Activated T-helper 9 cell treated with anti-CD3 and anti-CD28 coated beads, Interleukin-2, amount 50 U/mL, for 16 hours (primary cell): ENCODE measurements at places on chromosomes 7 and 10.

- DNase-seq = no peak
Observed at GRCh38 chr7:13946181-13946580, 43.3 kb downstream of the ETV1 start.

DNA sequence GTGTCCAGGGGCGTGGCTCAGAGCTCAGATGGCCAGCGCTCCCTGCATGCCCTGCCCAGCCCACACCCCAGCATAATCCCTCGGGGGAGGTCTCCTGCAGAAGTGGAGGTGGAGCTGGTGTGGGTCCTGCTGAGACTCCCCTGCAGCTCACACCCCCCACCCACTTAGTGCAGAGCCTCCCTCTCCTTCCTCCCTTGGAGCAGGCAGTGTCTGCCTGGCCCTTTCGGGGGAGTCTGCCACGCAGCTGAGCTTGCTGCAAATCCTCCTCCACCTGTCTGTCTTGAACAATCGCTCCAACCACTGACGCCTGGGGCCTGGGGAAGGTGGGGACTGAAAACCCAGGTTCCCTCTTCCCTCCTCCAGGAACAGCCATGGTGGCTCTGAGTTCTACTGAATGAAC, 219.7 kb upstream of the PPP2R2D start:
- DNase-seq = no peak

DNA sequence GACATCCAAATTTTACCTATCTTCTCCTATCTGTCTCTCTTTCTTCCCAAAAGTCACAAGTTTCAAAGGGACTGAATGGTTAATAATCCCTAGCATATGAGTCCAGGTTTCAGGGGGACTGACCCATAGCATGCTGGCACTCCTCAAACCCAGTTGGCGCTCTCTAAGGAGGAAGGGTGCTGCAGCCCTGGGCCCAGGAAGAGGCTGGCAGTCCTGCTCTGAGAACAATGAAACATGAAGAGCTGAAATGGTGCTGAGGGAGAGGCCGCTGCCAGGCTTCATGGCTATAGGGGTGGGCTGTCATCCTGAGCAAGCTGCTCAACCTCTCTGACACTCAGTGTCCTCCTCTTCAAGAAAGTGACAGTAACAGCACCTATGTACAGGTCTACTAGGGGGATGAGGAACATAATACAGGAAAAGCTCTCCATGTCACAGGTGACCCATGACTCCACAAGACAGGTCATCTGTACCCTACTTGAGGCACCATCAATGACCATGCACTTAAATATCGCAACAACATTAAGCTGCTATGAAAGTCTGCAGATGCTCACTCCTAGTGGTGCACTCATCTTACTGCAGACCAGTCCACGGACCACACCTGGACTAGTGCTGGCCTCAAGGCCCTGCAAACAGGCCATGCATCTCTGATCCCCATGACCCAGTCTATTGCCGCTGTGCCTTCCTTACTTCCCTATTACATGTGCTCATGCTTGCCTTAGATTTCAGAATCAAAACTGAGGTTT, 17.0 kb downstream of the COBL start:
- no peak for DNase-seq

GRCh38 chr7:1144269-1144771, 15.7 kb downstream of the ZFAND2A start:
- DNase-seq = no peak

DNA sequence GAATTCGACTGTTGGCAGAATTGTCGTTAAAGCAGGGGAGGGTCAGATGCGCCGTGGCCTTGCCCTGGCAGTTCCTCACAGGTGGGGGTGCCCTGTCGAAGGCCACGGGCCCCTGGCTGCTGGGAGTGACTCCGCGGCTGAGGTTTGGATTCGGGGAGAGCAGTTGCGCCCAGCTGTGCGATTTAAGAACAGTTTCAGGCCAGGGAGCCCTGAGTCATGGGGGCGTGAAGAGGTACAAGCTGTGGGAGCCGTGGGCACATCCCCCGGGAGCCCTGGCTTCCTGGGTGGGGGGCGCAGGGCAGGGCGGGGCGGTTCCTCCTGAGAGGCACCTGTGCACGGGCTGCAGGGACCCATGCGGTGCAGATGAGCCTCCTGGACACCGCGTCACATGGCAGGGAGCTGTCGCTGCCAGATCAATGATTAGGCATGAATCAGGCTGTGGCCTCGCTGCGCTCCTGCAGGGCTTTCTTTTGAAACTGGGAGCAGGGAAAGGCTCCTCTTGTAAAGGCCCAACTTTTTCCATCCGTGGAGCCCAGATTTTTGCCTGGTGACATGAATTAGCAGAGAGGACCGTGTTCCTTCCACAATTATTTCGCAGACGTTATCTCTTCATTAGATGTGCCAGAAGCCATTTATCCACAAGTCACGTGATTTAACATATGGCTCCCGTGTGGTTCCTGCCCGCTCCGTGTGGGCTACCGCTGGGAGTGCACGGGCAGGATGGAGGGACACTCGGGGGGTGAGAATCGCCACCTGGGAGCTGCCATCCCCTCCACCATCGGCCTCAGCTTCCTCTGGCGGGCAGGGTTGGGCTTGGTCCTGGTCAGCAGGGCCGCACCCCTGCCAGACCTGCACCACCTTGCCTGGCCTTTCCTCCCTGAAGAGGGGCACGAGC, 918 bp downstream of the PWWP2B start:
- DNase-seq = peak; percentile 25

- DNase-seq = no peak
Observed at GRCh38 chr10:78318305-78318704, 284.6 kb downstream of the RPS24 start.

- no peak for DNase-seq
Observed at GRCh38 chr7:131640686-131641085, 84.3 kb upstream of the PODXL start.

DNA sequence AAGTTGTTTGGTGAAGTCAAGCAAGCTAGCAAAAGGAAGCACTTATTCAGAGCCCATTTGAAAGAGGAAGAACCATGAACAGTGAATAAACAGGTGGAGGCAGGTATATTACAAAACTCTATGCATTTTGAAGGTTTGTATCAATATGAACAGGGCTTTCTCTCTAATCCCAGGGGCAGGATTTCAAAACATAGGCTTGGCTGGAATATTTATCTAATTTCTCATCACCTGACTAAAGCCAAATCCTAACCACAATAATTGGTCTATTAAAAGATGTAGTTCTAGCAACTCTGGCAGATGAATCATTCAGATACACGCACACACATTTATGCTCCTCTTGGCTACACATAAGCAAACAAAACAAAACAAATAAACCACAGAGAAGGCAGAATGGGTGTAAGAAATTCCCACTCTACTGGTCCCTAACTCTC, 554.4 kb downstream of the INHBA start:
- no peak for DNase-seq

- no peak for DNase-seq
Observed at GRCh38 chr7:22060197-22060596, 114.5 kb upstream of the CDCA7L start.

DNA sequence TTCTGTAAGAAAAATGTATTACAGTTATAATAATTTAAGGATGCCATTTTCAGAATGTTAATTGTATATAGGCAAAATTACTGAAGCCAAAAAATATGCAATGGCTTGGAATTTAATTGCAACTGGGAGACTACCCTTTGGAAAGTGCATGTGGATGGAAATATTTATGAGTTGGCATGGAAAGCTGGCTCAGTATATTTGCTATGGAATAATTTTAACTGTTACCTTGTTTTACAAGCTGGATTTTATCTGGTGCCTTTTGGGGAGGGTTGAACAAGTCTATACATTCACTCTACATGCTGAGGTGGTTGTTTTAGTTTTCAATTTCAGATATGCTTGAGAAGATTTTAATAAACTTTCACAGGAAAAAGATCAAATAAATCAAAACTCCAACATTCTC, 80.9 kb upstream of the ABCB5 start:
- no peak for DNase-seq

GRCh38 chr7:21767300-21767900, 178.3 kb downstream of the CDCA7L start:
- no peak for DNase-seq

- DNase-seq = no peak
Observed at GRCh38 chr7:144782883-144783282, 53.0 kb downstream of the TPK1 start.

DNA sequence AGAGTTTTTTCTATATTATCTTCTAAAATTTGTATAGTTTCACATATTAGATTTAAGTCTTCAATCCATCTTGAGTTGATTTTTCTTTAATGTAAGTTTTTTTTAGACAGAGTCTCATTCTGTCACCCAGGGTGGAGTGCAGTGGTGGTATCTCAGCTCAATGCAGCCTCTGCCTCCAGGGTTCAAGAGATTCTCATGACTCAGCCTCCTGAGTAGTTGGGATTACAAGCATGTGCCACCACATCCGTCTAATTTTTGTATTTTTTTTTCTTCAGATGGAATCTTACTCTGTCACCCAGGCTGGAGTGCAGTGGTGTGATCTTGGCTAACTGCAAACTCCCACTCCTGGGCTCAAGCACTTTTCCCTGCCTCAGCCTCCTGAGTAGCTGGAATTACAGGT, 143.4 kb upstream of the ZNF92 start:
- DNase-seq = no peak

DNA sequence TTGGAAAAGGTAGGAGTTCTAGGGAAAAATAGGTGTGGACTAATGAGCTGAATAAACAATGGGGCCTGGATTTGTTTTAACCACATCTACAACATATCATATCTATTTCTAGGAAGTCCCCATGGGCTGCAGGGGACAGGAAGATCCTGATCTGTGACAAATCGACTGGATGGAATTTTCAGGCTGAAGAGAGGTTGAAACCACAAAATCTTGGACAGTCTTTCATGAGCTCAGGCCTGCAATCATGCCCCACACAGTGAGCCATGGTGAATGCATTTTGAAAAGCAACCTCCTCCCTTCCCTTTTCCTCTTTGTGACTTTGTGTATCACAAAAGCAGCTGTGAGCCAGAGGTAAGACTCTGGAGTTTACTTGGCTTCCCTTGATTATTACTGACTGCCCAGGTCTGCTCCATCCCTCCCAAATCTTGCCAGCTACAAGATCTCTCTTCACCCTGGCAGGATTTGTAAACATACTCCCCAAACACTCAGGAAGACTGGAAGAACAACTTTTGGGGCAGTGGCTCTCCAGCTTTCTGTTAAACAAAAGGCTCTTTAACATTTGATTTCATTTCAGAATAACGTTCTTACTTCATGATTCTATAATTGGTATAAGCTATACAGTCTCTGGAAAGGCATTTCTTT, 66.4 kb downstream of the ASAH2B start:
- DNase-seq = no peak

- DNase-seq = no peak
Observed at GRCh38 chr10:35356725-35357092, 20.4 kb downstream of the CCNY start.

- DNase-seq = no peak
Observed at GRCh38 chr7:80647436-80647835, 9.0 kb downstream of the CD36 start.

GRCh38 chr7:75654855-75655254, 83.9 kb downstream of the HIP1 start:
- no peak for DNase-seq

- no peak for DNase-seq
Observed at GRCh38 chr7:55538538-55538937, 33.8 kb downstream of the VOPP1 start.

DNA sequence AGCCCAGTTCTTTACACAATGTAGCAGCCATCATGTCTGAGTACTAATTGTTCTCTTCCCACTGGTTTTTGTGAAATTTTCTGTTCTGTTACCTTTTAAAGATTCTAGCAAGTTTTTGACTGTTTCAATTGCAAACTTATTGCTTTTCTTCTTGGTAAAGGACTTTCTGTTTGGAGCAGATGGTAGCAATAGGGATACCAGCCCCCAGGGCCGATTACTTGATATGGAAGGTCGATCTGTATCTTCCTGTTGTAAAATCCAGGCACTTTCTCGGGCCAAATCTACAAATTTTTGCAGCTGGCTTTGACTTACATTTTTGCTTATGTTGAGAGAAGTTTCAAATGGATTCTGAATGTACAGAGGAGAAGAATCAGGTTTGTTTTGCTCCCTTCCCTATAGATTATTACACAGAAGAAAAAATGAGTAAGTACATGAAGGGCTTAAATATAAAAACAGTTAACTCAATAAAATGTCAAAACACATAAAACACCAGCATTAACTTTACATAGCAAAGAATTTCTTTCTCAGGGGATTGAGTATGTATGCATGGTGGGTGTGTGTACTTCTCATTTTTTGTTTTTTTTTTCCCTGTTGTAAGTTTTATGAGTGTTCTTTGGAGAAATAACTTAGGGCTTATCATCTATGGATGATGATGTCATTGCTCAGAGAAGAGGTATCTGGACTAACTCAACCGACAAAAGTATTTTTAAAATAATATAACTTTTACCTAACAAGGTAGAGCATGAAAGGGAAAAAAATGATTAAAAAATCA, 35.3 kb downstream of the MTPAP start:
- DNase-seq = no peak

- DNase-seq = no peak
Observed at GRCh38 chr10:113301342-113301984, 251.4 kb upstream of the HABP2 start.

GRCh38 chr7:68776326-68776725, 821.9 kb upstream of the AUTS2 start:
- DNase-seq = no peak

DNA sequence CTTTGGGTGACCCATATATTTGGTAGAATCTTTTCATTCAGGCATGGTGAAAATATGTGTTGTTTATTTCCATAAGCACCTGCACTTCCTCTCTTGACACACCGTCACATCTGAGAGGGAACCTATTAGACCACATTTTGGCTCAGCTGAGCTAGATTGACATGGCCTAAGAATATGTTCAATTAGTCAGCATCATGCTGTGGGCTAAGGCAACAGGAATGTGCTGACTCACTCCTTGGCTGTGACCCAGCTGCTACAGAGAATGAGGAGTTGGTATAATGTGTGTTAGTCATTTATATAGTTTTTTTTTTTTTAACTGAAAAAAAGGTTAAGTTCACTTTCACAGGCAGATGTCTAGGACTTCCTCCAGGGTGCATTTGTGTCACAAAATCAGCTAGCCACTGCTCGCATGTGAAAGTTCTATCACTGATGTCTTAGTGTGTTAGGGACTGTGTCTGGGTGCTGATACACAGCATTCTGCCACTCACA, 180.6 kb downstream of the SEMA3E start:
- DNase-seq = no peak

GRCh38 chr10:93075369-93076221, 1.9 kb downstream of the CYP26A1 start:
- DNase-seq = no peak

GRCh38 chr7:32515890-32516550, 20.7 kb downstream of the AVL9 start:
- DNase-seq = no peak

DNA sequence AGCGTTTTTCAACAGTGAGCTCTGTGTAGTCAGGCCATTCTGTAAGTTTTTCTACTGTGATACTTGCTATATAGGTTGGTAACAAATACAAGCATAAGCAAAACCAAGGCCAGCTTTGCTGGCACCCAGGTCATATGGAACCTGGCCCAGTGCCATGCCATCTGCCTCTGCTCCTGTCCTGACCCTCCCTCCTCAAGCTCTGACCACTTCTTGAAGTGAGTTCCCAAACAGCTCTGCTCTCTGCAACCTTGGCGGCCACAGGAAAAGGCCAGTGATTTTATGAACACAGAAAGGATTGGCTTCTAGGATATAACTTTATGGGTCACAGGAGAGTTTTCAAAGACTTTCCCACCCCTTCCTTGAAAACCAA, 12.8 kb downstream of the NOD1 start:
- no peak for DNase-seq

- DNase-seq = no peak
Observed at GRCh38 chr10:49282306-49282705, 16.7 kb upstream of the C10orf71 start.
